ENCODE measurements at places on chromosomes 11 and 22. TPM values are rescaled to one million over a fixed set of nuclear protein-coding genes. Genes with fewer than 3 reads are reported as not detected.

Gene NXPE4
- not detected for total RNA-seq

Gene BTBD18
- 0.77 TPM for total RNA-seq

GRCh38 chr11:44788536-44789261 is 61.9 kb downstream of the TSPAN18 start:
- ATAC-seq: no peak

GRCh38 chr11:62461740-62462507 is 43.1 kb downstream of the SCGB1A1 start:
- ATAC-seq: no peak

DNA sequence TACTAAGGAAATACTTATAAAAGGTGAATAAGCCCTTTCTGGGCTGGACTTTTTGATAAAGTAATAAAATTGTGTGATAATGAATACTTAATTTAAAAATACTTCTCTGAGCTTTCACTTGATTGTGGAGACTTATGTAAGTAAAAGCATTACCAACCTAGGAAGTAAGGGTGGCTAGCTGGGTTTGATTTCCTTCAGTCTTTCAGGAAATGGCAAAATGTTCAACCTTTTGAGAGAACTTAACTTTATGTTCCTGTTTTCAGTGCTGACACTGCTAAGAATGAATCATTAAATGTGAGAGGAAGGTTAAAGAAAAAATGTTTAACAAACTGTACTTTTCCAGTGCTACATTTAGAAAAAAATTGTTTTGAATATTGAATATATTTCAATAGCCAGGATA is 900.3 kb downstream of the METTL15 start:
- ATAC-seq: no peak
